ENCODE measurements at places on chromosomes 1 and 21.

DNA sequence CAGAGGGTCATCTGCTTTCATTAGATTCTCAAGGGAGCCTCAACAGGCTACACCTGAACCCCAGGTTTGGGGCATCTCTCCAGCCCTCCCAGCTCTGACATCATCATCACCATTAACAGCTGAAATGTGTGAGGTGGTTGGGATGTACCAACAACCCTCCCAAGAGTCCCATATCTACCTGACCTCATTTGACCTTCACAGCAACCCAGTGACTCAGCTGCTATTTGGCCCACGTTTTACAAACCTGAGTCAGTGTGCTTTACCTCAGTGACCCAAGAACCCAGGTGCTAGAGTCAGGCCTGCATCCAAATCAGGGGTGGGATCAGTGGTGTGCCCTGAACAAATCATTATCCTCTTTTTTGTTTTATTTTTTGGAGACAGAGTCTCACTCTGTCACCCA is 53.3 kb upstream of the TINAGL1 start:
- DNase-seq, result no peak

GRCh38 chr1:48048980-48049379 is 51.8 kb upstream of the TRABD2B start:
- no peak for DNase-seq

- DNase-seq, result no peak
Observed at GRCh38 chr1:186179231-186179630, 195.8 kb downstream of the TPR start.

- DNase-seq, result no peak
Observed at GRCh38 chr1:248406721-248407692, 4.2 kb downstream of the OR2T1 start.

All from muscle of arm (tissue), 14 donors.